ENCODE measurements at places on chromosomes 6 and 20.

GRCh38 chr20:47295921-47296426, 60.5 kb downstream of the ZMYND8 start:
- DNase-seq, result no peak

DNA sequence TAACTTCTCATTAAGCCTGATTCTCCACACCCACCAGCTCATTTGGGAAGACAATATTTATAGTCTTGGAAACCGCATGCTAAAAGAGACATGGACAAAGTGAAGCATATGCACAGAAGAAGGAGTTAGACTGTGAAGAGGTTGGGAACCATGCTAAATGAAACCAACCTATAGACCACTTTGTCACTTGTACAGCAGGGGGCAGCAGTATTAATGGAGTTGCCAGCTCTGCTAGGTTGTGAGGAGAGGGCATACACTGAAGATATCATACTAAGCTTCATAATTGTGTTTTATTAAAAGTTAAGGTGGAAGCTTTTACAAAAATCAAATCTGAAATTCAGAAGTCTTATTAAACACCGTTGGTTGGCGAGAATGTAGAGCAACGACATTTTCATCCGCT, 38.3 kb upstream of the HMGCLL1 start:
- no peak for DNase-seq

DNA sequence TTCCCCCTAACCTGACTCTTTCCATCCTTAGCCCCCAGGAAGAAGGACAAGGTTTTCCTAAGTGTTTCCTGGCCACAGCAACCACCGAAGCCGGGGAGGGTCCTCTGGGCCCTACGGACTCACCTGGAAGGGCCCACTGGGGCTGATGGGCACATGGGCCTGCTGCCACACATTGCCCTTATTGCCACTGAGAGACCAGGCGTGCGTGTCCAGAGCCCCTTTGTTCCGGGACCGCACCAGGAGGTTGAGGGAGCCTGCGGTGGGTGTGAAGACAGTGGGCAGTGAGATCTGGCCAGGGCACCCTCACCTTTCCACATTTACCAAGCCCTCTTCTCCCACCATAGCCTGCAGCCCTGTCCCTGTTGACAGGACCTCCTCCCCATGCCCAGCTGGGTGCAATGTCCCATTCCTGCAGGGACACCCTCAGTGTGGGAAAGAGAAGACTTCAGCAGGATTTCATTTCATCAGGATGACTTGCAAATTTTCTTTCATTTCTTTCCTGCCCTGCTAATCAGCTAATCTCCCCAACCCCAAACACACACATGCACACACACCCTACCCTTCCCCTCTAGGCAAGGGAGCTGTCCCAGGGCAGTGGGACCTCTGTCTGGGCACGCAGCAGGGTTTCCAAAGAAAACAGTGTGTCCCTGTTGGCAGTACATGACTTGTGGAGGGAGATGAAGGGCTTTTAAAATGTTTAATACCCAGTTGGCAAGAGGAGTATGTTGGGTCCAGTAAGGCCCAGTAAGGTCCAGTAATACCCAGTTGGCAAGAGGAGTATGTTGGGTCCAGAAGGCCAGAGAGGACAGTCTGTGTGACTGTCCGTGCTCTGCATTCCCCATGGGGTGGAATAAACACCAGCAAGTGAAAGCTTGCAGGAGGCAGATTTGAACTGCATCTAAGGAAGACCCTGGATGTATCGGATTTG, 59.0 kb downstream of the MDGA1 start:
- no peak for DNase-seq

DNA sequence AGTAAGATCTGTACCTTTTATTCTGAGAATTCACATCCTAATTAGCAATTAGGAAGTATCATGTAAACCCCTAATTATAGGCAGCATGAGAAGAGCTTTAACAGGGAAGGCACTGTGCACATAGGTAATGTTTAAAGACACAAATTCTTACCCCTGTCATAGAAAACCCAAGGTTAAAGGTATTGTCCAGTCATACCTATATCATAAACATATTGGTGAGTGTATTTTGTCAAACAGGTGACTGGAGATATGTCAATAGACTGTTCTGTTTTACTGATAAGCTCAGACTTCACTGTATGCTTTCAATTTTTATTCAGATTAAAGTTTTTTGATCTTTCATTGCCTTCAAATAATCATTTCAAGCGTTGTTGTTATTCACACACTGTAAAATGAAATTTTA, 43.8 kb downstream of the LGSN start:
- no peak for DNase-seq

GRCh38 chr6:139249395-139249794, 42.4 kb downstream of the TXLNB start:
- DNase-seq, result no peak

GRCh38 chr6:74366634-74367033, 670.6 kb downstream of the CD109 start:
- no peak for DNase-seq

GRCh38 chr6:74671558-74672025, 534.3 kb downstream of the COL12A1 start:
- no peak for DNase-seq
